ENCODE measurements at places on chromosomes 1 and 21.

- no peak for DNase-seq
Measured at GRCh38 chr1:204314893-204315658, 44.7 kb downstream of the PLEKHA6 start.

- no peak for DNase-seq
Measured at GRCh38 chr1:216332462-216332861, 90.8 kb downstream of the USH2A start.

DNA sequence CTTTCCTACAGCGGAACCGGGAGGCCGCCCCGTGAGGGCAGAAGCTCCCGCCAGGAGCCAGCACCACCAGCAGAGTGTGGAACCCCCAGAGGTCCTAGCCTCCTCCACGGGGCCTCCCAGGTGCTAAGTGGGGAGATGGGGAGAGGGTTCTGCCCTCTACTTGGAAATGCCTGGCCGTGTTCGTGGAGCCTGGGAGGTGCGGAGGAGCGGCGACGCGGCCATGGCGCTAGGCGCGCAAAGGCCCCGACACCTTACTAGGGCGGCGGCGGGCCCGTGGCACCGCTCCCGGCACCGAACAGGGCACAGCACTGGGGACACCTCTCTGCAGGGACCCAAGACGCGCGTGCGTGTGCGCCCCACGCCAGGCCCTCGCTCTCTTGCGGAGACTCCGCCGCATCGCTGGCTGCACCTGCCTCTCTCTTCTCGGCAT, 1.3 kb upstream of the CACNA1E start:
- no peak for DNase-seq

GRCh38 chr1:30837653-30838052, 70.9 kb downstream of the SDC3 start:
- no peak for DNase-seq

DNA sequence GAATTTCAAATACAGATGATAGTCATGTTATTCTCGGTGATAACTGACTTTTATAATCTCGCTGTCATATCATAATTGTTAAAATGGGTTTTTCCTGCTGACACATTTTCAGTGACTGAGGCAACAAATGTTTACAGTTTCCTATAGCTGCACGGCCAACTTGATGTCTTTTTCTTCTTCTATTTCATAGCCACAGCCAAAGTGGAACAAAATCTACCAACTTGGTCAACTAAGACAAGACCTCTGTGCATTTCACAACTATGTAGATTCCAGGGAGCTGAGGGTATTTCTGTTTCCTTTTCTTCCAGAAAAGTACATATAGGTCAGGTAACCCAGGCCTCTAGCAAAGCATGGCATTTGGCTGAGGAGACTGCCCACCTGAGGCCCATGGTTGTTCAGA, 10.4 kb upstream of the AHCYL1 start:
- DNase-seq: no peak

- no peak for DNase-seq
Measured at GRCh38 chr1:155012026-155012546, 9.5 kb downstream of the ZBTB7B start.

DNA sequence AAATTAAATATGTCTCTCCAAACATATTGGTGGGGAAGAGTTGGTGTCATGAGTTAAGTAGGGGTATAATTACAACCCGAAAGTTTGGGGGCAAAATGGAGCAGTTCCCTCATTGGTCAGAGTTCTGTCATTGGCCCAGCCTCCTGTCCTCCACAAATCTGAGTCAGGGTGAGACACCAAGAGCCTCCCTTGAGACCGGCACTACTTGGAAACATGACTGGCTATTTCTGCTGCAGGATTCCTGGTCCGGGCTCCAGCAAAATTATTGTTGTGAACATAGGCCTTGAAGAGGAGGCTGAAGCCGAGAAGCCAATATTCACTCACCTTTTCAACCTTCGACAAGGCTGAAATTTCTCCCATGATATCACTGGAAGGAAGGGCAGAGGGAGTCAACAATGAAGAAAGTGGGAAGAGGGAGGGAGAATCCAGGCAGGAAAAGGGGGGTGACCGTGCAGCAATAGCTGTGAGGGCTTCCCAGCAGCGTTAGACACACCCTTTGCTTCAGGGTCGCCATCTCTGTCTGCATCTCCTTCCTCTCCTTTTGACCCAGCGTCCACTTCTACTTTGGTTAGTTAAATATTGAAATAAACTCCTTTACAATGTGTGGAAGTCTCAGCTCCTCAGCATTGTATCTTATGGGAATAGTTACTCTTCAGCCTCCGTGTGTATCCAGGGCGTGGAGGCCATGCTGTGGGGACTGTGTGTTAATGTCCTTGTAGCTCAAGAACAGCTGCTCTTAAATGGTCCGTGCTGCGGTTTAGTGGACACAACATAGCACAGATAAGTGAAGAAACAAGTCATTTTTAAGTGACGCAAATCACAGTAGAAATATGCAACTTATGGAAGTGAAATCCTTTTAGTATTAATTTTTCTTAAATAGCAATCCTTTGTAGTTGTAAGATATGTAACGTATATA, 307.4 kb downstream of the DISC1 start:
- DNase-seq: no peak

DNA sequence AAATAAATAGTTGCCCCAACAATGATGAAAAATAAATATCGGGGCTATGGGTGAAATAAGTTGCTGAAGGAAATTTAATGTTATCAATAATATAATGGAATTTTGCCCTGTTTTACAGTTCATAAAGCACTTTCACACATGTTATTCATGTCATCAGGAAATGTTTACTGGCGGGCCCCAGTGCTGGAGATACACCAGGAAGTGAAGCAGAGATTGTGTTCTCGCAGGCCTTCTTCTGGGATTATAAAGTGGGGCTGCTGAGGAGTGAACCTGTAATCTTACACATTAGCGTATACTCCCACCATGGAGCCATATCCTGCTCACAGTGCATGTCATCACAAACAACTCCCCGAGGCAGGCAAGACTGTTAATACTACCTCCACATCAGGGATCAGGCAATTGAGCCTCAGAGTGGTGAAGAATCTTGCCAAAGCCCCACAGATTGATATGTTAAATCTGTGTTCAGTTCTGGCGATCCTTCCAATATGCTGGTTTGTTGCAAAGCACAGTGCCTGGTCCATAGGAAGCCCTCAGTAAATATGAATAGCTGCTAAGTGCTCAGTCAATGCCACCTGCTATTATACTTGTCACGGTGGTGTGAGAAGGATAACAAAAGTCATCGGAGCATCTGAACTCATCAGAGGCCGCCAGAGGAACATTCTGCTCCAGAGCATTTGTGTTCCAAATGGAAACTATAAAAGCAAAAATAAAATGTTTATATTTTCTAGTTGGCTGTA, 104.4 kb upstream of the UBE2U start:
- no peak for DNase-seq

- DNase-seq: no peak
Measured at GRCh38 chr1:117648015-117648414, 42.2 kb downstream of the TENT5C start.

GRCh38 chr1:165843304-165843703, 15.9 kb downstream of the UCK2 start:
- DNase-seq: no peak

GRCh38 chr1:208134491-208134890, 109.7 kb downstream of the PLXNA2 start:
- no peak for DNase-seq

GRCh38 chr1:61873581-61873980, 131.3 kb downstream of the PATJ start:
- DNase-seq: no peak

- no peak for DNase-seq
Measured at GRCh38 chr1:229148041-229148671, 122.8 kb upstream of the RAB4A start.

DNA sequence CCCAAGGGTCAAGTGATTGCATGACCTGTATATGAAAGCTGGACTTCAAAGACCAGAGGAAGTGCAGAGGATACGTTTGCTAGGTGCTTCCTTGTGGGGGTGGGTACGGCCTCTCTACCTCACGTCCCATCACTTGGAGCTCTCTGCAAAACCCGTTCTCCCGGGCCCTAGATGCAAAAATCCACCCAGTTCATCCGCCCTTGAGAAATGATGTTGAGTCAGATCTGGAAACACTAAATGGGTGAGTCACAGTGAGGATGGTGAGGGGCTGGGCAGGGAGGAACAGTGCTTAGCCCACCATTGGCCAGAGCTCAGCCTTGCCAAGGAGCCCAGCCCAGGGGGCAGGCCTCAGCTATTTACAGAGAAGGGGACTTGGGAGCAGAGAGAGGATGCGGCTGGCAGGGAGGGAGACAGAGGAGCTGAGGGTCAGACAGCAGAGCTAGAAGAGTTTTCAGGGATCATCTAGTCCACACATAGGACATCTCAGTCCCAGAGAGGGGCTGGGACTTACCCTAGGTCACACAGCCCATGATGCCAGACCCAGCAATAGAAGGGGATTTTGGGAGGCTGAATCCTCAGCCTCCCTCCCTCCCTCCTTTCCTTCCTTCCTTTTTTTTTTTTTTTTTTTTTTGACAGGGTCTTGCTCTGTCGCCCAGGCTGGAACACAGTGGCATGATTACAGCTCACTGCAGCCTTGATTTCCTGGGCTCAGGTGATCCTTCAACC, 14.6 kb downstream of the ARHGEF10L start:
- peak; percentile 25 for DNase-seq

GRCh38 chr1:206582971-206583706, 29.1 kb downstream of the EIF2D start:
- DNase-seq: no peak

GRCh38 chr1:43366601-43367025, 1.2 kb downstream of the ELOVL1 start:
- DNase-seq: peak; percentile 44

GRCh38 chr1:222373216-222373615, 174.7 kb downstream of the HHIPL2 start:
- no peak for DNase-seq

DNA sequence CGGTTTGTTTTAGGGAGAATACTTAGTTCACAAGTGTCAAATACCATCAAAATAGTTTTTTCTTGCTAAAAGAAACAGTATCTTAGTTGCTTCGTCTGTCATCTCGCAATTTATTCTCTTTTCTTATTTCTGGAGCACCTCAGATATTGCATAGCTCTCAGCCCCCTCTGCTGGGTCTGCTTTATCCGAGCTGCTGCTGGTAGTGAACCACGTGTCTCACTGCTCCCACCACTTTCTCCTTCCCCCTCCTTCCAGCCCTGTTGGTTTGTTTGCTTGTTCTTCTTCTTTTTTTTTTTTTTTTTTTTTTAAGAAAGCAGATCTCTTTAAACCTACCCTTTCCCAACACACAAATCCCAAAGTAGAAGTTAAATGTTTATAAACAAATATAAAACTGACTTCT, 170.8 kb downstream of the EDEM3 start:
- no peak for DNase-seq

DNA sequence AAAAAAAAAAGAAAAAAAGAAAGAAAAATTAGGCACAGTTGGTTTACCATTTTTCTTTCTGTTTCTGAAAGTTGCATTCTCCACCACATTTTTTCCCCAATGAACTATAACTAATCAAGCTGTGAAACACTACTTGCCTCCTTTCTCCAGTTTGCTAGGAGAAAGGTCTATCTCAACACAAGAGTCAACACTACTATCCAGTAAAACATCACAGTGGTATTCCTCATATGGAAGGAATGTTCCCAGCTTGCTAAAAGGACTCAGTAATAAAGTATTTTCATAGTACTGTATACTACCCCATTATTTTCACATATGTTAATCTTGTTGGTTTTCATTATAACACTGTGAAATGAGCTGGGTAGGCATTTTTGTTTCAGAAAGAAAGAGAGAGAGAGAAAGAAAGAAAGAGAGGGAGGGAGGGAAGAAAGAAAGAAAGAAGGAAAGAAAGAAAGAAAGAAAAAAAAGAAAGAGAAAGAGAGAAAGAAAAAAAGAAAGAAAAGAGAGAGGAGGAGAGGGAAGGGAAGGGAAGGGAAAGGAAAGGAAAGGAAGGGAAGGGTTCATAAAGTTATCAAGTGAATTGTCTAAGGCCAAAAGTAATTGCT, 7.9 kb downstream of the PTGER3 start:
- DNase-seq: no peak

DNA sequence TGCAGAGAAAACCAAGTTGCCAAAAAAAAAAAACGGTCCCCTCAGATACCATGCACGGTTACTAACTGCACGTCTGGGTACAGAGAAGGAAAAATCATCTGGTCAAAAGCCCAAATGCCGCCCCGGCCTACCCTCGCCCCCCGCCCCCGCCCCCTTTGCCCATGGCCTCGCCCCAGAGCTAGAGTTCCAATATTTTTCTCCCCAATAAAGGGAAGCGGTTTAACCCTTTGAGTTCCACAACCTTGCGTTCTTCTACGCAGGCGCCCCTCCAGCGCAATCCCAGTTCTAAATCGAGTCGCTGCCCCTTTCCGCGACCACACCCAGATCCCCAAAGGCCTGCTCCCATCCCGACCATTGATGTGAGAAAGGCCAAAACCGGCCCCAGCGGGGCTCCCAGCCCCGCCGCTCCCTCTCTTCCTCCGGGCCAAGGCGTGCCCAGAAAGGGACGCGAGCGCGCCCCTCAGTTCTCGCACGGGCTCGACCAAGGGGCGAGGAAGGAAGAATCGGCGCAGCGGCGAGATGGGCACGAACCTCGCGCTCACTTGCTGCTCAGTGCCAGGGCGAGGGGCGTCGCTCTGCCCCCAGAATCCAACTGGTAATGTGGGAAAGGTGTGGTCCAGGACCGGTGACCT, 797 bp downstream of the WDR47 start:
- DNase-seq: peak; percentile 2

GRCh38 chr1:212539737-212540430, 68.7 kb upstream of the ATF3 start:
- no peak for DNase-seq

Measured in Caco-2 (cell line).